ENCODE measurements at places on chromosomes 2 and 18. TPM values are rescaled to one million over a fixed set of nuclear protein-coding genes. Genes with fewer than 3 reads are reported as not detected.

- DNase-seq: no peak
Measured at GRCh38 chr2:127023504-127023903, 83.5 kb downstream of the BIN1 start.

- DNase-seq: no peak
Measured at GRCh38 chr2:232275670-232276069, 102.9 kb upstream of the ALPP start.

Gene FEV
- total RNA-seq: not detected

DNA sequence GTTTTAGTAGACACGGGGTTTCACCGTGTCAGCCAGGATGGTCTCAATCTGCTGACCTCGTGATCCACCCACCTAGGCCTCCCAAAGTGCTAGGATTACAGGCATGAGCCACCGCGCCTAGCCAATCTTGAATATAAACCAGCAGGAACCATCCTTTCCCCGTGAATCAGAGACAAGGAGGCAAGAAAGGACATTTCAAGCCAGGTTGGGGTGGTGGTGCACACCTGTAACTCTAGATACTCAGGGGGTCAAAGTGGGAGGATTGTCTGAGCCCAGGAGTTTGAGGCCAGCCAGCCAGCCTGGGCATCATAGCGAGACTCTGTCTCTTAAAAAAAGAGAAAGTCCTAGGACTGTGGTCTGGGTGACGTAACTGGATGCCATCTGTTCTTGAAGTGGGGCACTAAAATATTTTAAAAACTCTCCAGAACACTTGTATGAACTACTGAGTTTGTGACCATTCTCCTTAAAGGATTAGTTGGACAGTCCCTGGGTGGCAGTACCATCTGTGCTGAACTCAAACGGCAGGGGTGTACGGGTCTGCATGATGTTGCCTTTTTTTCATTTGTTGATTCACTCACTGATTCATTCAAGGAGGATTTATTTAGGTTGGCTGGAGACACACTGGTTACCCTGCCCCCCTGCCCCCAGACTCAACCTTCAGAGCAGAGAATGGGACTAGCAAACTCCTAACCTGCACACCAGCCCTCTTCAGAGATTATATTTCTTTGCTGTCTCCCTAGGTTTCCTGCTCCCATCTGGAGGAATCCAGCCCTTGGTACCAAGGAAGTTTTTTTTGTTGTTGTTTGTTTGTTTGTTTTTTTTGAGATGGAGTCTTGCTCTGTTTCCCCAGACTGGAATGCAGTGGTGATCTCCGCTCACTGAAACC, 2.9 kb upstream of the TLX2 start:
- no peak for DNase-seq

Gene CPO
- not detected for total RNA-seq

- no peak for DNase-seq
Measured at GRCh38 chr2:225937625-225938187, 538.2 kb downstream of the NYAP2 start.

DNA sequence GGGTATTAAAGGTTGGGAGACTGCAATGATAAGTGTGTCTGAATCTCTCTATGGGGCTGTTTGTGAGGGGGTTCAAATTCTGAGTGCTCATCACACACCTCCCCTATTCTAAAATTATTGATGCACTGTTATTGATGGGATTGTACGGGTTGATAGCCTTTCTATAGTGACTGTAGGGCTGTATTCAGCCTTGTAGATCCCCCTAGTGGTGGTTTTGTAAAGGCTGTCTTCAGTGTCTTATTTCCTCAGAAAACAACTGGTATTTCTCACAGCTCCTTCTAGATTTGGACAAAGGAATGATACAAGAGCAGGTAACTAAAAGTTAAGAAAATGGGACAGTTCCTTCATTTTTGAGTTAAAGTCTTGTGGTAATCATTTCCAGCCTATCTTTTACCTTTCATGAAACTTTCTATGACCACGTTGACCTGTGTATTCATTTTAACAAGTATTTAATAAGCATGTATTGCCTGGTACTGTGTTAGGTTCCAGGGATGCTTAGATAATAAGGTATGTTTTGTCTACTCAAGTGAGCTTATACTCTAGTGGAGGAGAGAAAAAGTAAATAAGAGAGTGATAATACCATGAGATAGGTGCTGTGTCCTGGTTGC, 21.2 kb downstream of the SMAD4 start:
- no peak for DNase-seq

DNA sequence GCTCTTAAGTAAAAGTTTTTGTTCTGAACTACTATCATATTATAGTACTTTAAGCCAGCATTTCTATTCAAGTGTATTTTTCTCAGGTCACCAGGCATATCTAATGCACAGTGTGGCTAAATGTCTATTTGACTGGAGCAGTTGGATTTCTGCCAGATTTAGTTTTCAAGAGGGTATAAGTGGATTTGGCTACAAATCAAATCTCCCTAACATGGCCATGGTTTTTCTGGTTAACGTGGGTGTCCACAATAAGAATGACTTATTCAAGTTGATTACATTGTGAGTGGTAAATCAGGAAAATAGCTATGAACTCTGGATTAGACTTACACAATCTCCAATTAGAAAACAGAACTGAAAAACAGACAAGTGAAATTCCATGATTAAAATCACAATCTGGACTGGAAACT, 5.7 kb upstream of the CHN1 start:
- no peak for DNase-seq

DNA sequence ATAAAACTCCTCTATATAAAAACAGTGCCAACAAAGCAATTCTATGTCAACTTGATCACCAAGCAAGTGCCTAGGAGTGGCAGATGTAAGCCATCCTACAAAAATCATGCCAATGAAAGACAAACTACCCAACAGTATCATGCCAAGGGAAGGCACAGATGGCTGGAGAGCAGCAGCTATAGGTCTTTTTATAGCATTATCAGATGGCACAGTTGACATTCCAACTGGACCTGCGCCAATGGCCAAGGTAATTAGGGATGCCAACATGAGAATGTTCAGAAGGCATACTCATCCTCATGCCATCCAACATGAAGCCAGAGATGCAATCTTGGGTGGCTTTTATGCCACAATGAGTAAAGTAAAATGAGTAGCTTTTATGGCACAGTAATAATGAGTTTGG, 237.3 kb downstream of the OTX1 start:
- DNase-seq: no peak

Gene SULT6B1
- not detected for total RNA-seq

- no peak for DNase-seq
Measured at GRCh38 chr18:78659748-78660147, 319.9 kb upstream of the SALL3 start.

- DNase-seq: no peak
Measured at GRCh38 chr2:130371723-130372054, 15.8 kb downstream of the PTPN18 start.

DNA sequence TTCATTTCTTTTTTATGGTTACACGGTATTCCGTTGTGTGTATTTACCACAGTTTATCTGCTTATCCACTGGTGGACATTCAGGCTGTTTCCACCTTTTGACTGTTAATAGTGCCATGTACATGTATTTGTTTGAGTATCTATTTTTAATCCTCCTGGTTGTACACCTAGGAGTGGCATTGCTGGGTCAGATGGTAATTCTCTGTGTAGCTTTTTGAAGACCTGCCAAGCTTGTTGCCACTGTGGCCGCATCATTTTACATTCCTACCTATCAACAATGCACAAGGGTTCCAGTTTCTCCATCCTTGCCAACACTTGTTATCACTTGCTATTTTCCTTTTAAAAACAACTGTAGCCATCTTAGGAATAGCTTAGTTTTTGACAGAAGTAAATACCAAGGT, 13.3 kb downstream of the MPHOSPH10 start:
- DNase-seq: no peak
